HAP-1 (cell line): ENCODE measurements at places on chromosomes 2 and 18.

- DNase-seq, result no peak
Measured at GRCh38 chr2:212998626-212999359, 152.6 kb downstream of the IKZF2 start.

- no peak for DNase-seq
Measured at GRCh38 chr18:55523001-55523400, 65.0 kb downstream of the TCF4 start.

GRCh38 chr2:240513549-240514287 lies 44.1 kb downstream of the ANKMY1 start:
- peak; percentile 16 for DNase-seq

DNA sequence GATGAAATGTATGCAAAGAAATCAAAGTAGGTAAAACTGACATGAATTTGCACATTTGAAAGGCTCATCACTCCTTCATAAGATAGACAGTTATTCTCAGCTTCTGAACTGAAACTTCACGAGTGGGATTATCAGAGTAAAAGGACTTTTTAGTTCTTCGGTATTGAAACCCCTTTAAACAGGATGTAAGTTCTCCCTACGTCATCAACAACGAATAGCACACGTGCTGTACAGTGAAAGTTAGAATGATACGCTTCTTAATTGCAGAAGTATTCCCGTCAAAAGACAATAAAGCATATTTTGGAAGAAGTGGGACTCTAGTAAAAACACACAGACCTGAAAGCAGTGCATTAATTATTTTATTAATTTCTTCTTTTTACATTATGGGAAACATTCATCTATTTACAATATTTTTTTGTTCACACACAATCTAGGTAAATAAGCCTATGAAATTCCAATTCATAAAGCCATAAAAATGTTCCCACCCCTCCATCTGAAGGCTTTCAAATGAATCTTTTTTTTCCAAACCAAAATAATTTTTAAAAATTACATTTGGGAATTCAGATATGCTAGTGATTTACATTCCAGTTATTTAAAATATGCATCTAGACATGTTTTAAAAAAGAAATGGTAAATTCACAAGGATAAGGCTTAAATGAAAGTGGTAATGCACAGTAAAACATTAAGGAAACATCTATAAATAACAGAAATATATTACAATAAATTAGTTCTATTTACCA lies 45.9 kb downstream of the TGIF1 start:
- no peak for DNase-seq

GRCh38 chr18:78810706-78811105 lies 168.9 kb upstream of the SALL3 start:
- no peak for DNase-seq

DNA sequence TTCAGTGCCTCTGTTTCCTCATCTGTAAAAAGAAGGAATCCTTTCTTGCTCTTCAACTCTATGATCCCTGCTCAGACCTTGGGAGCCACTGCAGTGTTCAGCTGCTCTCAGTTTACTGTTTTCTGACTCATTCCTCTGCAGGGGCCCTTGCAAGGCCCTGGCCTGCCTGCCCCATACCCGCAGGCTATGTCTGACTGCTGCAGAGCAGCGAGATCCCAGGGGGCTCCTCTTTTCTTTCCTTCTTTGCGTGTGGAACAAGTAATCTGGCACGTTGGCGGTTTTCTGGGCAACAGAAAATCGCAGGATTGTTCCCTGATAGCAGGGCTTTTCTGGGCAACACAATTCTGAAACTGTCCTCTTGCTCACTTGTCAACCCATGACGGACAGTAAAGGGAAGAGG lies 376.0 kb downstream of the DCC start:
- DNase-seq, result no peak

DNA sequence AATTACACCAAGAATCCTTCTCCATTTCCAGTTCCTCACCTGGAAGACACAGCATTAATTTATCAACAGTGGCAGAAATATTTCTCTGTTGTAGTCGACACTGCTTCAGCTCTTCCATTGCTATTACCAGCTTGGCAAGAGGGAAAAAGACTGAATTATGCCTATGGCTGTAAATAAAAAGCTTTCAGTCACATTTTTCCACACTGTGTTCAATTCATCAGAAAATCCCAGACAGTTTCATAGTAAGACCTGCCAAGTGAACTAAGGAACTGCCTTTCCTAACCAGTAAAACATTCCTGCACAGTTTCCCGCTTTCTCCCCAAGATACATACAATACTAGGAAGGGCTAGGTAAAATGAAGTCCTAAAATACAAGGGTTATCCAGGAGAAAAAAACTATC lies 94.7 kb downstream of the EXOC6B start:
- DNase-seq, result no peak

- DNase-seq, result no peak
Measured at GRCh38 chr2:96153291-96153713, 8.1 kb upstream of the DUSP2 start.
